Cardiac muscle cell (in vitro differentiated cells and primary cell): ENCODE measurements at places on chromosomes 6 and 20.
A peak's percentile ranks its signal among the peaks of the same experiment; 100 is the strongest.

DNA sequence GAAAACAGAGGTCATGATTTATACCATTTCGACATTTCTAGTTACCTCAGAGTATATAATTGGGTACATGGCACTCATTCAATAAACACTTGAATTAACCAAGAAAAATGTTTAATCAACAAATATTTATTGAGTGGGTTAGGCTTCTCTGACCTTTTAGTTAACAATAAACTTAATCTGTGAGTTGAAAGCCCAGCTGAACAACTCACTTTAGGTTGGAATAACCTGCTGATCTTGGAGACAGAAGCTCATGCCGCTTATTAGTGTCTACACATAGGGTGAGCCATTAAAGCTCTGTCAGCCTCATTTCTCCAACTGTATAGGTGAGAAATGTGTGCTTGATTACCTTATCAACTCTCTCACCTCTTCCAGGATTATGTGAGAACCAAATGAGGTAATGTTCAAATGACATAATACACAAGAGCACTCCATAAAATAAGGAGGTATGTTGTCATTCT is 98.2 kb upstream of the DTNBP1 start:
- DNase-seq = no peak

DNA sequence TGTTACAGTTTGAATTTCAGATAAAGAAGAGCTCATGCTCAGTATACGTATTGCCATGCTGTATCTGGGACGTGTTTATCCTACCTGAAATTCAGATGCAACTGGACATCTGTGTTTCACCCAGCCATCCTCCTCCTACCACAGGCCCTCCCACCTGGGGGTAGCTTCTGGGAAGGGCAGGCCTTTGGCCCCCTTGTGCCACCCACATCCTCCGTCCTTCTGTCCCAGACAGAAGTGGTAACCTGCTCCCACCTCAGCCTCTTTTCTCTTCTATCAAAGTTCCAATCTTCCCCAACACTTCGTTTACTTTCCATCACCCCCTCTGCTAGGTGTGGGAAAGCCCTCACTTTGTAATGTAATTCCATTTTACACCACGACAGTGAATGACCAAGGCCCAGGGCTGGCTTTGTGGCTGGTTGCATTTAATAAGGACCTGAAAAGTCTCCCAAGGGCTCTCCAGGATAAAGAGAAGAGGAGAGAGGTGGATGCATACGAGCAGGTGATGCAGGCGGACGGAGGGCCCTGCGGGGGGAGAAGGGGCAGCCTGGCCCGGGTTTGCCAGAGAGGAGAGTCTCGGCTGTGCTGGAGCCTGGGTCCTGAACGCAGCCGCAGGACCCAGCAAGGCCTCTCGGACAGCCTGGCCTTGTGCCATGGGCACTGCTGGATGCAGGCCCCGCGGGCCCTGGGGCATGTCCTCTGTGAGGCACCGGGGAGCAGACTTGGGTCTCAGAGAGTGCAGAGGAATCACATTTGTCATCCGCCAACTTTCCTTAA is 98.4 kb downstream of the PSMB1 start:
- DNase-seq = no peak

DNA sequence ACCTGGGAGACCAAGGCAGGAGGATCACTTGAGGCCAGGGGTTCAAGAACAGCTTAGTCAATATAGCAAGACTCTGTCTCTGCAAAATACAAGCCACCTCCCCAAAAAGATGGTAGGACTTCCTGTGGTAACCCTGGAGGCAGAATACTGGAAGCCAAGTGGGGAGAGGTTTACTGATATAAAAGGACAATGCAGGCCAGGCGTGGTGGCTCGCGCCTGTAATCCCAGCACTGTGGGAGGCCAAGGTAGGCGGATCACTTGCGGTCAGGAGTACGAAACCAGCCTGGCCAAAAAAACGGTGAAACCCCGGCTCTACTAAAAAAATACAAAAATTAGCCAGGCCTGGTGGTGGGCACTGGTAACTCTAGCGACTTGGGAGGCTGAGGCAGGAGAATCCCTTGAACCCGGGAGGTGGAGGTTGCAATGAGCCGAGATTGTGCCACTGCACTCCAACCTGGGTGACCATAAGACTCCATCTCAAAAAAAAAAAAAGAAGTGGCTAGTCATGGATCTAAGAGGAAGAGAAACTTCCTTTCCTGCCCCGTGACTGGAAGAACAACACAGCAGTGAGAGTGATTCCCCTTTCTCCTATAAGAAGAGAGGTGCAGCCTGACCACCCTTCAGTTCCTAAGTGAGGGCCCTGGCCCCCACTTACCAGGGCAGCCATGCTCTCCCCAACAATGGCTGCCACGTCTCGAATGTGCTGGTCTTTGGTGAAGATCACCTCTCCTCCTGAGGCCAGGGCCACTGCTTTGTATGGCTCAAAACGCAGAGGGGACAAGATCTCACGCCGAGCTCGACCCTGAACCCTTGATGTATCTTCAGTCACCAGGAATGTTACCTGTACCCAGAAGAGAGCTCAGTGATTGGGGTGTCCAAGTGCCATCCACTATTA is 6.2 kb downstream of the SAPCD1 start:
- no peak for DNase-seq

DNA sequence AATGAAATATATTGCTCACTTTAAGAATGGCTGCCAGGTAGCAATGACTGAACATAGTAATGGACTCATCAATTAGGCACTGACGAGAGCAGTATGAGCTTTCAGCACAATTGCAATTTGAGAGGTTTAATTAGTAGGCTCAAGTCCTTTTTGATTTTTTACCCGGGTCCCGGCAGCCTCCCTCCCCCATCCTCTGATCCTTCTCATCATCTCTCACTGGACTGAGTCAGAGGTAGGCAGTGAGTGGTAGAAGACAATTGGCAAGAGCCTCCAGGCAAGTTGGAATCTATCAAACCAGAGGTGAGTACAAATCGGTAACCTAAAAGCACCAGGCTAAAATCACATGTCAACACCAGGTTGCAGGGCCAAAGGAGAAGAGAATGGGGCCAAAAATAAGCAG is 107.9 kb downstream of the DCDC2 start:
- no peak for DNase-seq

- DNase-seq = no peak
Measured at GRCh38 chr20:53833333-53834061, 236.9 kb downstream of the BCAS1 start.

DNA sequence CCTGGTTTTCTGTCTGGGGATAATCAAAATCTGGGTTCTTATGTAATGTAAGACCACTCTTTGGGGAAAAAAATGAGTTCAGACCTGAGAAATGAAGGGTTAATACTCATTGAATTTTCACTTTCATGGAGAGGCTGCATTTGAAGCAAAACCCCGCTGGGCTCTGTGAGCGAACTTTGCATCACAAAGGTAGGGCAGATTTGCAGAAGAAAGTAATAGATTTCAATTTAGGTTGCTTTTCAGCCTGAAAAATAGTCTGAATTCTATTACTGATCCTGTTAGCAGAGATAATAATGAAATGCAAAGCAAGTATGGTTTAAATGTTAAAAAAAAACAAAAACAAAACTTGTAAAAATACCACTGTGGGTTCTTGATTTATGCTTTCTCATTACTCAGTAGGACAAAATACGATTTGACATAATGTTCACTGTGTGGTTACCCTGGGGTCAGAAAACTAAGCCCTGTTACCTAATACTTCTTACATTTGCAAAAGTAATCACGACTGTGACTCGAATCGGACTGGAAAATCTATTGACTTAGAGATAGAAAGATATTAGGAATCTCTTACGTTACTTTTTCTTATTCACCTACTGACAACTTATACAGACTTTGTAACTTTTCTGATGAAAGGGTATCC is 72.2 kb downstream of the UST start:
- no peak for DNase-seq

DNA sequence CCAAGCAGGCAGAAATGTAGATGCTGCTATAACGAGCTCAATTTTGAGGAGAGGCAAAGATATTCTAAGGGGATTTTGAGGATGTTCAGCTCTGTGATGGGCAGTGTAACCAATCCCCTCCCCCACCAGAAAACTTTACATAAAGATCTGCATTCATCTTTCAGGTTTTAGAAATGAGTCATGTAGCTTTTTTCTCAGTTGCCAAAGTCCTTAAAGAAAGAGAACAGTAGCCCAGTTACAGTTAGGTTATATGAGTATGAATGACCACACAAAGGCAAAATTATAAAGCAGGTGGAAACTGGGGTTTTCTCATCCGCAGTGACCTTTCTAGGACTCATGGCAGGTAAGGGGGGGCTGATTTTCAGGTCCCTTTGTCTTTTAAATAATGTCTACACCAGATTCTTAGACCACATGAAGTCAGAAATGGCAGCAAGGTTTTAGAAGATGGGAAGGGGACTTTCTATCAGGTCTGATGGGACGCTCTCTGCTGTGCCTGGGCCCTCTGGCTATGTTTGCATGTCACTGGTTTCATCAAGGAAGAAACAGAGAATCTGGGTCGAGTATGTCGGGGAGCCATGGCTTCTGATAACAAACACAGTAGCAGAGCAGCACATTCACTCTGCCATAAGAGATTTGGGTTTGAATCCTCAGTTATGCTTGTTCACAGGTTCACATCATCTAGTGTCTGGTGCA is 94.7 kb downstream of the CLIC5 start:
- DNase-seq = no peak

DNA sequence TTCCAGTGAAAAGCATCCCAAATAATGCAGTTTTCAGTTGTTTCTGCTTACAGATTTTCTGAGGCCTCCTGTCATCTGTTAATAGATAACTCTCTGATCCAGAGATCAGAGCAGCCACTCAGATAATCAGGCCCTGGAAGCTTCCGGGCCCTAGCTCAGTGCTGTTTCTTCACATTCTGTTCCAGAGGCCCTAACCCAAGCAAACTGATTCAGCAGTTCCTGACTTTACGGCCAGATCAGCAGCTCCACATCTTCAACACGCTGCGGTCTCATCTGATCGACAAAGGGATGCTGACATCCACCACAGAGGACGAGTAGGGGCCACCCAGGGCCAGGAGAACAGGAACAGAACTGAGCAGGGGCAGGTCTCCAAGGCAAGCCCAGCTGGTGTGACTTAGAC is 63.1 kb downstream of the CDS2 start:
- DNase-seq = no peak

GRCh38 chr6:51112731-51113130 is 294.1 kb downstream of the TFAP2B start:
- no peak for DNase-seq

DNA sequence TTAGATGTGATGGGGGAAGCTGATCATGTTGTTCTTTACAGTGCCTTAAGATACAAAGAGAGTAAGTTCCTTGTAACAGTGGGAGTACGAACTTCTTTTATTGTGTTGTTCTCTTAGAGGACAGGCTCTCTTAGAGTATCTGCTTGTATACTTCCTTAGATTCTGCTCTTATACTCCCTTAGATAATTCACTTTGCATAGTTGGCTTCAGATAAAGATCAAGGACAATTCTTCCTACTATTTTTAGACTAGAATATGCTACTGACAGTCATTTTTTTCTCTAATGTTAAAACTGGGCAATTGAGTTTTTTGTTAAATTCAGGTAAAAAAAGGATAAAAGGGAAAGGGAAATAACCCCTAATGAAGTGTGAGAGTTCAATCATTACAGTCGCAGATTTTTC is 138.7 kb downstream of the MYB start:
- DNase-seq = no peak

DNA sequence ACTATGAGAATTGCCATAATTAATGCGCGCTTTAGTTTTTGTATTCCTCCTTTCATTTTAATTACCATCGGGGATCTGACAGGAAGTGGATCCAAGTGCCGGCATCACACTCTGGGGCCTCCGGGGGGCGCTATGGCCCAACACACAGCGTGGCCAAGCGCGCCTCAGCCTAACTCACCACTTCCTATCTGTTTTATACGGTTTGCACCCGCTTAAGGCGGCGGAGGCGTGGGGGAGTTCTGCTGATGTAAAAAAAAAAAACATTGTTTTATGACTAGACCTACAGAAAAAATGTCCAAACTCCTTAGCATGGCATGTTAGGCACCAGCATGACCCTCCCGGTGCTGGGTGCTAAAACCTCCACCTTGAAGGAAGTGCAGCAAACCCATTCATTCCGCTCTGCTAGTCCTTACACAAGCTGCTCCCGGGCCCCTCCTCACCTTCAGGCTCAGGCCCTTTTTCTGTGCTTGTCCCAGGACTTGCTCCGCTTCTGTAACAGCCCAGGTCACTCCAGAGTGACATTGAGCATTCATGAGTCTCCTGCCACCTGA is 4.5 kb upstream of the EBF4 start:
- peak; percentile 79 for DNase-seq

GRCh38 chr20:56433880-56434255 is 21.8 kb downstream of the CASS4 start:
- DNase-seq = no peak

DNA sequence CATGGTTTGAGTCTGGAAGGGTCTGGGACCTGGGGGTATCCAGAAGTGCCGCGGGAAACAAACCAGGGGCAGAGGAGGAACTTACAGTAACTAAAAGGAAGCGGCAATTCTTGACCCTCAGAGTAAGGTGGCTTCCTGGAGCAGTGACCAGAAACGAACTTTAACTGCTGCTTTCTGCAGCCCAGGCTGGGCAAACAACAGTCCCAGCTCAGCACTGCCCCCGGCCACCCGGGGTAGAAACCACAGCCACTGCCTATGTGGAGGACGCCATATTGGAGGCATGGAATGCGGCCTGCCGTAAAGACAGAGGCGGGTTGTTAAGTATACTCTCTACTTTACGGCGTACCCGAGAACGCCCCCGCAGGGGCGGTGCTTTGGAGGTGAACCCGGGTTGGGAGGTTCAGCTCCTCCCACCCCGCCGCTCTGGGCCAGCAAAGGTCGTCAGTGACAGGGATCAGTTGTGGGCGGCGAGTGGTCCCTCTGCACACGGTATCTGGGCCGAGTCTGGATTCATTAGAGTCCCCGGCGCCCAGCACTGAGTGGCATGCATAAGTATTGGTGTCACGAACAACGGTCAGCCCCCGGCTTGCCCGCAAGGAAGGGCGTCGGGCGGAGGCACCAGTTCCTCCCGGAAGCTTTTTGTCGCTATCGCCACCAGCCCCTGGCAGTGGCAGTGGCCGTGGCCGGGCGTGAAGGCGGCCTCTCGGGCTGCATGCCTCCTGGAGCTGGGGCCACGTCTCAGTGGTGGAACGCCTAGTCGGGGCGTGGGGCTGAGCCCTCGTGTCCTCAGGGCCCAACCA is at the start of gene PDSS2:
Gene PDSS2, minus strand, starts transcription at position 282 of the 800 bp plus-strand sequence. Its CDS starts 279 bp downstream, at position 3.
- peak; percentile 97 for DNase-seq

- DNase-seq = peak; percentile 29
Measured at GRCh38 chr20:47951521-47951971, 166.3 kb upstream of the SULF2 start.

DNA sequence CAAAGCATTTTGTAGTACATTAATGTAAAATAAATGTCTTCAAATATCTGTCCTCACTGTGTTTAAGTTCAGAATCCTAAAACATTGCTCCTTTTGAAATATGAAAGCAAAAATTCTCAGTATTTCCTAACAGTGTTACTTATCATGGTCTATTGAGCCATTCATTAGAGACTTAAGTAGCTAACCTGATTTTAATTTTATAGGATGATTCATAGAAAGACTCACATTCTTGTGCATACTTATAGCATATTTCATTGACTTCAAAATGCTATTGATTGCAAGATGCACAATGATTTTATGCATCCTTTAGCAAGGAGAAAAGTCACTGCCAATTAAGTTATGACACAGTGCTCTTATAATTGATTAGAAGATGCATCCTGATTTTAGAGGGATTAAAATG is 85.7 kb downstream of the HIVEP1 start:
- DNase-seq = no peak

- DNase-seq = no peak
Measured at GRCh38 chr6:90284236-90285041, 12.2 kb downstream of the BACH2 start.

GRCh38 chr20:63846128-63846771 is 15.0 kb upstream of the ABHD16B start:
- peak; percentile 93 for DNase-seq
